ENCODE measurements at places on chromosomes 13 and 19.
A peak's percentile ranks its signal among the peaks of the same experiment; 100 is the strongest.

DNA sequence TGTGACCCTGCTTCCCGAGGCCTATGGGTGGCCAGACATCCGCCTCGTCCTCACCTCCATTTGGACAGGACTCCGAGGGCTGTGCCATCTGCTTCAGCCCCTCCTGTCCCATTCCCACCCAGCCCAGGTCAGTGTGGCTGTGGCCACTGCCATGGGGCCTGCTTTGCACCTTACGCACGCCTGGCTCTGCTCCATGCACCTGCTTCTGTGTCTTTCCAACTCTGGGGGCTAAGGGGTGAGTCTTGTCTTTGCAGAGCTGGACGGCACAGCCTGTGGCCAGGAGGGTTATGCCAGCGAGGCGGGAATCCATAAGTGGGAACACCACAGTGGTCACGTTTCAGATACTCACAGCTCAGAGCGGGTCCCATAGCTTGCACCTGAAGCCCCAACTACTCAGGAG lies 5.2 kb upstream of the ZNF554 start:
- DNase-seq, result no peak

DNA sequence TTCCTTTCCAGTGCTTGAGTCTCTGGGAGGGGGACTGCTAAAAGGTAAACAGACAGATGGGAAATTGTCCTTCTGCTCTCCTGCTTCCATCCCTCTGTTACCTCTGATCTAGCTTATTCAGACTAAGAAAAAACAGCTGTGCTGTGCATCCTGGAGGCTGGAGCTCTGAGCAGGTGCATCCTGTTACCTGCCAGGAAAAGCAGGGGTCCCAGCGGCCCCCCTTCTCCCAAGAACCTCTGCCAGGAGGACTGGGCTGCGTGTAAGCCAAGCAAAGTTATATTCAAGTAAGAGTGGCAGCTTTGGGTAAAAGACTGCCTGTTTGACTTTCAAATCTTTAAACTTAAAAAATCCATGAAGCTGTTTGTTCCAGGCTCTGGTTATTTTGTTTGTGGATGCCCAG lies 75.1 kb downstream of the C13orf42 start:
- DNase-seq, result no peak

GRCh38 chr13:105465251-105465650 lies 1070.2 kb downstream of the EFNB2 start:
- no peak for DNase-seq

DNA sequence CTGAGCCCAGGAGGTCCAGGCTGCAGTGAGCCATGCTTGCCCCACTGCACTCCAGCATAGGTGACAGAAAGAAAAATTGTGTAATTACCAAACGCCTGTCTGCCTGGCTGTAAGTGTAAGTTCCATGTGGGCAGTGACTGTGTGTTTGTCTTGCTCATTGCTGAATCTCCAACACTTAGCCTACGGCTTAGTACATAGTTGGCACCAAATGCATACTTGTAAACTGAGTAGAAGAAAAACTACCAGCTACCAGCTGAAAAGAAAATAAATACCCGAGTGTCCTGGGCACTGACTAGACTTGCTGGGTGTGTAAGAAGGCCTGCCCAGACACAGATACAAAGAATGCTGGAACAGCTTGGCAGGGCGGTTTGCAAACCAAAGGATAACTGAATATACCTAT lies 2.7 kb upstream of the CEBPG start:
- DNase-seq, result no peak

GRCh38 chr13:24146961-24147569 lies 13.5 kb upstream of the SPATA13 start:
- DNase-seq, result no peak

DNA sequence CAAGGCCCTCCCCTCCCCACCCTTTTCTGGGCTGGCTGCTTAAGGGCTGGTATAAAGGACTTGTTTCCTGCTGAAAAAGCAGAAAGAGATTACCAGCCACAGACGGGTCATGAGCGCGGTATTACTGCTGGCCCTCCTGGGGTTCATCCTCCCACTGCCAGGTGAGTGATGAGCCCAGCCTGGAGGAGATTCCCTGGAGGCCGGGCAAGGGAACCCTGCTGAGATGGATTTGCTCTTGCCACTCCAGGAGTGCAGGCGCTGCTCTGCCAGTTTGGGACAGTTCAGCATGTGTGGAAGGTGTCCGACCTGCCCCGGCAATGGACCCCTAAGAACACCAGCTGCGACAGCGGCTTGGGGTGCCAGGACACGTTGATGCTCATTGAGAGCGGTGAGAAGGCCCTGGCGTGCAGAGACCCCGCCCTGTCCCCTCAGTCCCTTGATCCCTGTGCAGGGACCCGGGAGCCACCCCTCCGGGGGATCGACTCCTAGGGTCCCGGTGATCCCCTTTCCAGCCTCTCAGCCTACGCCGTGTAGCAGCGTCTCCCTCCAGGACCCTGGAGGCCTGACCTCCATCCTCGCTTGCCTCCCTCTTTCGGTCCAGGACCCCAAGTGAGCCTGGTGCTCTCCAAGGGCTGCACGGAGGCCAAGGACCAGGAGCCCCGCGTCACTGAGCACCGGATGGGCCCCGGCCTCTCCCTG lies at the start of gene CD177:
TSS of gene CD177 (plus strand) at position 81 of the 699 bp plus-strand sequence. CDS start at position 110, 29 bp downstream.
- no peak for DNase-seq

GRCh38 chr13:29907670-29908069 lies 57.3 kb upstream of the UBL3 start:
- DNase-seq, result no peak

DNA sequence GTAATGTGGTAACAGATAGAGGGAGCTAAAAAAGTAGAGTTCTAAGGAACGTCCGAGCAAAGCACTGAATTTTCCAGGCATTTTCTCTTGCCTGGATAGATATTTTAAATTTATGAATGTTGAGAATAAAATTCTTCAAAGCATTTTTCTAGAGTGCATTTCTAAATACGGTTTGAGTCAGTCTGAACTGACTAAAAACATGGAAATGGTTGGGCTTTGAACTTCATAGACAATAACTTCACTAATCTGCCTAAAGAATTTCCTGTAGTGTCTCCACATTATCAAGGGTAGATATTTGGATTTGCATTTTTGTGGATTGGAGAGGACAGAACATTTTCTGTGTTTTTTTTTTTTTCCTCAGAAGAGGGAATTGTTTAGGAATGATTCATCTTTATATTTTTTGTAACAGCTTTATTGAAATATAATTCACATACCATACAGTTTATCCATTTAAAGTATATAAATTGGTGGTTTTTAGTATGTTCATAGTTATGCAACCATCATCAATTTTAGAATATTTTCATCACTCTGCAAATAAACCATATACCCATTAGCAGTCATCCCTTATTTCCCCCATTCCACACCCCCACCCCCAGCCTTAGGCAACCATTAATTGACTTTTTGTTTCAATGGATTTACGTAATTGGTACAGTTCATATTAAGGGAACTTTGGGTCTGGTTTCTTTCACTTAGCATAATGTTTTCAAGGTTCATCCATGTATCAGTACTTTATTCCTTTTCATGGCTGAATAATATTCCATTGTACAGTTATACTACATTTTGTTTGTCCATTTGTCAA lies 20.7 kb downstream of the GARRE1 start:
- no peak for DNase-seq

- DNase-seq, result no peak
Observed at GRCh38 chr13:72126424-72126823, 259.4 kb upstream of the DACH1 start.

GRCh38 chr13:42110410-42111155 lies 62.1 kb downstream of the DGKH start:
- peak; percentile 63 for DNase-seq

DNA sequence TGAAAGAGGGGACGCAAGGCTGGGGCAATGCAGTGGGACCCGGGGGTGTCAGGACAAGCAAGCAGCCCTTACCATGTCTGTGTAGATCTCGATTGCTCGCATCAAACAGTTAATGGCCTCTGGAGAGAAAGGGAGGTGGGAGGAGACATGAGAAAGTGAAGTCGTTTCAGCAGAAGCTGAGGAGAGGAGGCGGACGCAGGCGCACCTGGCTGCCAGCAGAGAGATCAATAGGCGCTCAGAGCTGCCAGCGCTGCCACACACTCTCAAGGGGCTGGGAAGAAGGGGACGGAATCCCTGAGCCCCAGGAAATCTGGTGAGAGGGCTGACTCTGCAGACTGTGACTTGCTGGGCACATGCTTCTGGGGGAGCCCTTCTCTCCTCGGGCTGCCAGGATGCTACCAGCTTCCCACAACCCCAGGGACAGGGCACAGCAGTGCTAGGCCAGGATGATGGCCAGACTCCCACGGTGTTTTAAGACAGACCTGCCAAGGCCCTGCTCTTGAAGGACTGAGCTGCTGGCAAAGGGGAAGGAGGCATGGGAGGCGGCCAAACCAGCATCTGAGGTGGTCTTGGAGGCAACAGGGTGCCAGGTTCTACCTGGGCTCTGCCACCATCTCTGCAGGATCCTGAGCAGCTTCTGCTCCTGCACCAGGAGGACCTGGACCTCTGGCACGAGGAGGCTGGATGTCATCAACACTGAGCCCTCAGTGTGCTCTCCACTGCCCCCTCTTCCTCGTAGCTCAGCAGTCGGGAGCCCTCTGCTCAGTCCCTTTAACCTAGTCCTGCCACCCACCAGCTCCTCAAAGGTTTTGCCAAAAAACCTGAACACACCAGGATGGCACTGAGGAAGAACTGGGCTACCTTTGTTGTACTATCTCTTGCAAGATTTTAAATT lies 11.7 kb upstream of the KPTN start:
- DNase-seq, result no peak

DNA sequence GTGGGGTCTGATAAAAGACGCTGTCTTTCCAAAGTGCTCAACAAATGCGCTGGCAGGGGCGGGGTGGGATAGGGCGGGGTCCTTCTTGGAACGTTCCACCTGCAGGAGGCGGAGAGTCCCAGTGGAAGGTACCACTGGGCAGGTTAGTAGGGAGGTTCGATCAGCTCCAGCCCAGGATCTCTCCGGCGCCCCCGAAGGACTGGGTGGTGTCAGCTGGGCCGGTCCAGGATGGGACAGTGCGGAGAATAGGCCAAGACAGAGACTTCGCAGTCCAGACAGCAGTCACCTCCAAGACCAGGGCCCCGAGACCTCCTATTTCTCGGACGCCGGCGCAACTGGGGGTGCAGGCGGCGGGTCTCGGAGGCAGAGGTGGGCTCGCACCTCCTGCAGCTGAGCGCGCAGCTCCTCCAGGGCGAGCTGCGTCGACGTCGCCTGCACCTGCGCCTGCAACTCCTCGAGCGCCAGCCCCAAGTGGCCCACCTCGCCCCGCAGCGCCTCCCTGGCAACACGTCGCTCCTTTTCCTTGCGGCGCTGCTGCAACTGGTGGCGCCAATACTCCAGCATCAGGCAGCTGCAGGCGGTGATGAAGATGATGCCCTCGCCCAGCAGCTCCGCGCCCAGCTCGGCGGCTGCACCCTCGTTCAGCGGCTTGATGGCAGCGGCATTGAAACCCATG lies 21.6 kb downstream of the VASP start:
- no peak for DNase-seq

DNA sequence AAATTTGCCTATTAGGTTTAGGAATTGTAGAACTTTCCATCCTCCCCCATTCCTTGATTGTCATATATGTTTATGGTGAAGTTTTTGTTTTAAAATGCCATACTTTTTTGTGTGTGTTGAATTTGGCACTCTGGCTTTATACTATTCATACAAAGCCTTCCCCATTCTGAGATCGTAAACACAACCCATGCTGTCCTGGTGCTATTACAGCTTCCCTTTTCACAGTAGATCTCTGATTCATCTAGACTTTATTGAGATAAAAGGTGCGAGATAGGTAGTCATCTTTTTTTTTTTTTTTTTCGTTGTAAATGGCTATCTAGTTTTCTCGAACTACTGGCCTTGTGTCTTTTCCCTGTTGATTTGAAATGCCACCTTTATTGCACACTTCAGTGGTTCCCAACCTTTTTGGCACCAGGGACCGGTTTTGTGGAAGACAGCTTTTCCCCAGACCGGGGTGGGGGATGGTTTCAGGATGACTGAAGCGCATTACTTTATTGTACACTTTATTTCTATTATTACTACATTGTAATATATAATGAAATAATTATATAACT lies 94.6 kb downstream of the LRCH1 start:
- DNase-seq, result no peak

DNA sequence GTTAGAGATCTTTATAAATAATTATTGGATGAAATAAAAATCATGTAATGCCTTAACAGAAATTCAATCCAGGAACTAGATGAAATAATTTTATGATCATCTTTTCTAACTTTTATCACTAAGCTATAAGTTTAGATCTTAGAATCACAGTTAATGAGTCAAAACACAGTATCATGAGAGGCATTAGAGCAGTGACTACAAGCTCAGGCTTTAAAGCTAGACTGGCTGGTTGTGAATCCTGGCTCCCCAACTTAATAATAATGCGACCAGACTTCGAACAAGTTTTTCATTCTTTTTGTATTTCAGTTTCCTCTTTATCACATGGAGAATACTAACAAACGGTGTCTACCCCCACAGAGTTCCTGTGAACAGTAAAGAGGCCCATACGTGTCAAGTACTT lies 108.6 kb downstream of the MYCBP2 start:
- DNase-seq, result no peak

- DNase-seq, result no peak
Observed at GRCh38 chr19:11356676-11357550, 1.7 kb downstream of the PLPPR2 start.

DNA sequence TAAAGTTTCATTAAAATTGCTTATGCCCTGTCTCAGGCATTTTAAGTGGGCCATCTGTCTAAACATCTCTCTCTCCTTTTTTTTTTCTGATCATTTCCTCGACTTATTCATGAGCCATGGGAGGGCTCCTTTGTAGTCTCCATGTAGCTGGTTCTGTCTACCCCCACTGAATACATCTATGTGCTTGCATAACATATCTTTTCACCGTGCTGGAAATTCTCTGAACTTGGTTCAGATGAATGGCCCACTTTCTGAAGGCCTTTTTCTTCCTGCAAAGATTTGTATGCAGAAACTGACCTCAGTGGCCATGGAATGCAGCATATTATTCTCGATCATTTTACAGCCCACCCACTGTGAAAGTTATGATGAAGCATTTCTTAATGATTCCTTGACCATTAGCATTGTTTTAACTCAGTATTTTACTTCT lies 225.3 kb downstream of the GGACT start:
- DNase-seq, result no peak

GRCh38 chr13:113622791-113623490 lies 35.1 kb downstream of the ATP4B start:
- DNase-seq, result no peak

GRCh38 chr19:10118960-10119359 lies 739 bp downstream of the EIF3G start:
- no peak for DNase-seq

GRCh38 chr19:45601115-45601514 lies 897 bp downstream of the GPR4 start:
- no peak for DNase-seq

- no peak for DNase-seq
Observed at GRCh38 chr19:7303470-7303869, 9.3 kb upstream of the INSR start.

Data from HL-60 (cell line).